ENCODE measurements at places on chromosomes 5 and 9.

DNA sequence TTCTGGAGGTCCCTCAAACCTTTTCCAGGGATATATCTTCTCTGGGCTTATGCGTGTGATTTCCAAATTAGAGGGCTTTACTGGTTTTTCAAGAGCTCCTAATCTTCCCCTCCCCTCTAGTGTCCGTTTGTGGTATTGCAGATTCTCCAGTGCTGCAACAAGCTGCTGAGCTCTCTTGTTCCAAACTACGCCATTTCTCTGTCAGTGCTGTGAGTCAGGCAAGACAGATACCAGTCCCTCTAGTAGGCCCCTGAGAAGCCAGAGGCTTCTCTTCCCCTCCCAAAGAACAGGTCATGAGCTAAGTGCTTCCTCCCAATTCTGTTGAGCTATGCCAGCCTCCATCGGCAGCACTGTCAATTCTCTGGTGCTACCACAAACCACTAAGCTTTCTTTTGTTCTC, 149.5 kb downstream of the FANCC start:
- DNase-seq: no peak

- no peak for DNase-seq
Measured at GRCh38 chr9:127683723-127684122, 23.1 kb upstream of the CFAP157 start.

DNA sequence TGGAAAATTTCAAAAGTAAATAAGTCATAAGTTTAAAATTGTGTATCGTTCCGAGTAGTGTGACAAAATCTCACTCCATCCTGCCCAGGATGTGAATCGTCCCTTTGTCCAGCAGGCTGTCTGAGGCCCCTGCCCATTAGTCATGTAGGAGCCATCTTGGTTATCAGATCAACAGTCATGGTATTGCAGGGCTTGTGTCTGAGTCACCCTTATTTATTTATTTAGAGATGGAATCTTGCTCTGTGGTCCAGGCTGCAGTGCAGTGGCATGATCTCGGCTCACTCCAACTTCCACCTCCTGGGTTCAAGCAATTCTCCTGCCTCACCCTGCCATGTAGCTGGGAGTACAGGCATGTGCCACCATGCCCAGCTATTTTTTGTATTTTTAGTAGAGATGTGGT, 30.2 kb downstream of the ITGA2 start:
- DNase-seq: no peak

DNA sequence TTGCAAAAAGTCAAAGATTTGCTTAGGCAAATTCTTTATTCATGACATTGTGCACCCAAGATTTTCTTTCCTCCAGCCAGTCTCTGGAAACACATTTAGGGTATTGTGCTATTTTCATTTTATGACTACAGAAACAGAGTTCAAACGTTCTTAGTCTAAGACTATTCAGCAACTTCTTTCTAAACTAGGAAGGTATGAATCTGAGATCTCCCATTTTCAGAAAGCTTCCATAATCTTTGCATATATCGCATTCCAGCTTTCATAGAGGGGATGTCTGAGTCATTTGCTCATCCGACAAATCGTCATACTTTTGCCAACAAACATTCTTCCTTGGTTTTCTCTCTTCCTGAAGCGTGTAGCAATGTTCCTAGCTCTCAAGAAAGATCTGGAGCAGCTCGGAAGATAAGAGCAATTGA, 1.6 kb upstream of the PAPPA start:
- DNase-seq: no peak

DNA sequence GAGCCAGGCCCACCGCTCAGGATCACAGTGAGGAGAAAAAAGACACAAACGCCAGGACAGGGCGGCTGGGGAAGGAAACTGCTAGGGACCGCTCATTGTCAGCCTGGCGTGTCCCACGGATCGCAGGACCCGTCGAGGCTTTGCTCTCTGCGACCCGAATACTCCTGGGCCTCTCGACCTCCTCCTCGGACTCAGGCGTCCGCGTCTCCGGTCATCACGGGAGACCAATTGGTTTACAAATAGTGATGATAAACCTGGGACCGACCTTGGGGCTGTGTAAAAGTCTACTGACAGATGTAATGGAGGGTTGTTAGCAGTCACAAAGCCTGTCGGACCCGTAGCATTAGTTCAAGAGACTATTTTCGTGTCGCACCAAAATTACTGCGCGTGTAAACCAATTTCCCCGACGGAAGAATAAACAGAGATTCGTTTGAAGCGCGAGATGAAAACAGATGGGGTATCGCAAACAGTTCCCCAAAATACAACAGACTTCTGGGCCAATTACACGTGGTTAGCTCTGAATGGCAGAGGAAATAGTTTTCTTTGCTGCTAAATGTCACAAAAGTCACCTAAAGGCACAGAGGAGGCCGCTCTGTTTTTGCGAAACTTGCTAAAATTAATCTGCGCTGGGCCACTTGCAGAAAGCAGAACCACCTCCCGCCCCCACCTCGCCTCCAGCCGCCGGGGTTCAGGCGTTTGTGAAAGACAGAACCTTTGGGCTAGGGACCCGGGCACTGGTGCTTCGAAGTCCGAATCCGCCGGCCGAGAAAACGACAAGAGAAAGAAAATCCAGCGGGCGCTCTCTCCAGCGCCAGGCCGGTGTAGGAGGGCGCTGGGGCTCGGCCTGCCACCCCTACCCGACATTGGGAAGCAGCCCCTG, 67.6 kb downstream of the FOXD1 start:
- DNase-seq: no peak

DNA sequence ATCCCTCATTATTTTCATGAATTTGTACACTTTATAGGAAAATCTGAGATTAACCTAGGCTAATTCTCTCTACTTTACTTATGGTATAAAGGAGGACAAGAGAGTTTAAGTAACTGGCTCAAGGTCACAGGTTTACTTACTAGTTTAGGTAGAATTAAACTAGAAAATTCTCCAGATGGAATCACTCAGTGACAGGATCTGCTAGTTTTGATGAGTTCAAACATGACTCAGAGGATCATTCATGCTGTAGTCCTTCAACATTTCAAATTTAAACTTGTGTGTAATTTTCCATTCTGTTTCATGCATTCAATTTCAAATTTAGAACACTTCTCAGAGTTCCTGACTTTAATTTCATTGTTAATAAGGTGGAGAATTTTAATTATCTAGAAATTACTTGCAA, 485.7 kb upstream of the TUSC1 start:
- peak; percentile 13 for DNase-seq

GRCh38 chr5:133891390-133891789, 77.0 kb downstream of the C5orf15 start:
- DNase-seq: no peak

DNA sequence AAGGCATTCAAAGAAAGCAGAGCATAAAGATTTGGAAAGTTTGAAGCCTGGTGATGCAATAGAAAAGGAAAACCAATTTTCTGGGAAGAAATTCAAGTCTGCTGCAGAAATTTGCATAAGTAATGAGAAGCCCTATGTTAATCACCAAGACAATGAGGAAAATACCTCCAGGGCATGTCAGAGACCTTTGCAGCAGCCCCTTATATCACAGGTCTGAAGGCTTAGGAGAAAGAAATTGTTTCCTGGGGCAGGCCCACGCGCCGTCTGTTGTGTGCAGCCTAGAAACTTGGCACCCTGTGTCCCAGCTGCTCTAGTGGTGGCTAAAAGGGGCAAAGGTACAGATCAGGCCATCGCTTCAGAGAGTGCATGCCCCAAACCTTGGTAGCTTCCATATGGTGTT, 495.3 kb upstream of the CDH6 start:
- no peak for DNase-seq

GRCh38 chr9:112200711-112201110, 25.6 kb upstream of the SUSD1 start:
- no peak for DNase-seq

DNA sequence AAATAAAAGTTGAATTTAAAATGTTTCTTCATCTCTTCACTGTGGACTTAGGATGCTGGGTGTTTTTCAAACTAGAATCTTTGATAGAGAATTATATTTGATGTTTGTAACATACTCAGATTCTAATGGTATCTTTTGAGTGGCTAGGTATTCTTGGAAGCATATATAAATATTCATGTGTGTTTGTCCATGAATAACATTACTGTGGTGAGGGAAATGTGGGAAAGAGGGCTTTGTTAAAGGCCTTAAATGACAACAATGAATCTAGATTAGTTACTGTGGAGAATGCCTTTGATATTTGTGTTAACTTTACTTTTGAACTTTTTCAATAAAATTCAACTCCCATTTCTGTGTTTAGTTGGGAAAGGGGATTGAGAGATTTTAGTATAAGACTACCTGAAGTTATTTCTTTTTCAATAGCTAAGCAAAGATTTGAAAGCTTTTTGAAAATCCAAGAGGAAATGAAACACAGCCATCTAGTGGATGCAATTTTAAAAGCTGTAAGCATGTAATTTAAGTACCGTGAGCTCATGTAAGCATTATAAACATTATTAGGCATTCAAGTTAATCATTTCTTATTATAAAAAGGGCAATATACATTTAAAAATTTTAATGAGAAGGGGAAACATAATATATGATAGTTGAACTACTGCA, 69.6 kb downstream of the CCDC171 start:
- DNase-seq: no peak

DNA sequence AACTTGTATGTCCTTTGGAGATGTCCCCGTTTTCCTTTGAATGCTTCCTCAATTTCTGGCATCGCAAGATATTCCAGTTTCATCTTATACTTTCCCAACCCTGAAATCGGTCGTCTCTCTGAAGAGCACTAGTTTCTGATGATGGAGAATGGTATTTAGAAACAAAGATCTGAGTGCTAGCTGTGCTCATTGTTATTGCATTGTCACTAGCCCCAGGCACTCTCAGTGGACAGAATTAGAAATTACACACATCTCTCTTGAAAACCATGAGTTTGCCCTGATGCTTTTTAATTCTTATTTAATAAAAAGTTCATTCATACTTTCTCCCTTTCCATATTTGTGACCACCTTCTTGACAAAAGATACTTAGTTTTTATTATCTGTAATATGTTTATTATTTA, 67.7 kb downstream of the C9orf152 start:
- DNase-seq: no peak

- no peak for DNase-seq
Measured at GRCh38 chr5:72283358-72283757, 36.7 kb downstream of the MRPS27 start.

GRCh38 chr9:114256827-114257328, 66.0 kb upstream of the ORM1 start:
- no peak for DNase-seq

DNA sequence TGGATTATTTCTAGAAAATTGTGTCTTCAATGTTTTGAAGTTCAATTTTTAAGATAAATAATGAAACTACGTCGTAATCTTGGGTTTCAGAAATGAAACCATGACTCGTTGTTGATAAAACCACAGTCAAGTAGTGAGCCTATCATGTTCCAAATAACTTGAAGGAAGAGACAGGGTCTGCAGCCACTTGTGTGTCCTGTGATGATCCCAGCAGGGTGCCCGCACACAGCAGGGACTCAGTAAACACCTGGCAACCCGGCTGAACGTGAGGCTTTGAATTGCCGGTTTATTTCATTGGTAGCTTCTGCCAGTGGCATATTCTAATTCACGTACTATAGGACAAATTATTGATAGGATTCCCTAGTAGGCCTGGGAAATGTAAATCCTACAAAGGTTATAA, 679.6 kb downstream of the IRX1 start:
- no peak for DNase-seq

DNA sequence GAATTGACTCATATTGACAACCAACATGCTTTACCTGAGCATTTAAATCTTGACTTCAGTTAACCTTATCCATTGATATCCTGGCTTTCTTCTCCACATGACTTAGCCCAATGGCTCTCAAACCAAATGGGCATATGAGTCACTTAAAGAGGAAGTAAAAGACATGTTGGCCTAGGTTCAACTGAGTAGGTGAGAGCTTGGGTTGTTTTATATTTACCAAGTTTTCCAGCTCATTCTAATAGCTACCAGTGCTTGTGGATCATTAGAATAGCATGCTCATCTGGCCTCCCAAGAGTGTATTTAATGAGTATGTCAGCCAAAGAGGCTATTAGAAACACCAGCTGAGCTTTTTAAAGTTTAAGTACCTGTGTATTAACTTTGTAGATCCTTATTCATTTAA, 1049.0 kb downstream of the PTPRD start:
- no peak for DNase-seq

DNA sequence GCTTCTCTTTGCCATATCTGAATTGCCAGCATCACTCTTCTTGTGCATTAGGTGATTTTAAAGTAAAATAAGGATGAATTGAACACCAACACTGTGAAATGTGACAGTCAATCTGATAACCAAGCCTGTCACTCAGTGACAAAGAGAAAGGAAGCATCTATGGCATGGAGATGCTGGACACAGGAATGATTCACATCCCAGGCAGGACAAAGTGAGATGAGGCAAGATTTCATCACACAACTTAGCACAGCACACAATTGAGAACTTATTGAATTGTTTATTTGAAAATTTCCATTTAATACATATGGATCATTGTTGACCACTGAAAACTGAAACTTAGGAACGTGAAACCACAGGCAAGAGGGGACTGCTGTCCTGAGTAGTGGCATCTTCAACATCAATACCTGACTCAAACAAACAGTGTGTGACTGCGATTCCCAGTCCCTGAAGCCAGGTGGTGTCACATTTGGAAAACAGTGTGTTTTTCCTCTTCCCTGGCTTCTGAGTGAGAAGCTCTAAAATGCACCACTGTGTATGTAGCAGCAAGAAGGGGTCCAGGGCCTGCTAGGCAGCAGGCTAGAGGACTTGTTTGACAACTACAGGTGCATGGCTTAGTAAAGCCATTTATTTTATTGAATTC, 10.7 kb downstream of the GAPT start:
- DNase-seq: no peak

DNA sequence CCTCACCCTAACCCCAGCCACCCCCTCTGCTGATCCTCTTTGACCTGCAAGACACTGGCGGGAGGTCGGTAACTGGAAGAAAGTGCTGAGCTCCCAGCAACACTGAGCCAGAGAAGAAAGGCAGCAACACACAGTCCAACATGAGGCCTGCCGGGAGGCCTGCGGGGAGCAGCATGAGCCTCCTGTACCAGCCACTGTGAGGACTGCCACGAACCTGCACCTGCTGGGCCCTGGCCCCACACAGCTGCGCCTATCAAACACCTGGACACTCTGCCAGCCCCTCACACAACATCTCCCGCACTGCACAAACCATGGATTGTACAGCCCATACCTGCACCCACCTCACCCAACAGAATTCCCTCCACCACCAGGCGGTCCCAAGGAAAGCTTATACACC, 18.3 kb downstream of the CAMK2A start:
- DNase-seq: no peak

DNA sequence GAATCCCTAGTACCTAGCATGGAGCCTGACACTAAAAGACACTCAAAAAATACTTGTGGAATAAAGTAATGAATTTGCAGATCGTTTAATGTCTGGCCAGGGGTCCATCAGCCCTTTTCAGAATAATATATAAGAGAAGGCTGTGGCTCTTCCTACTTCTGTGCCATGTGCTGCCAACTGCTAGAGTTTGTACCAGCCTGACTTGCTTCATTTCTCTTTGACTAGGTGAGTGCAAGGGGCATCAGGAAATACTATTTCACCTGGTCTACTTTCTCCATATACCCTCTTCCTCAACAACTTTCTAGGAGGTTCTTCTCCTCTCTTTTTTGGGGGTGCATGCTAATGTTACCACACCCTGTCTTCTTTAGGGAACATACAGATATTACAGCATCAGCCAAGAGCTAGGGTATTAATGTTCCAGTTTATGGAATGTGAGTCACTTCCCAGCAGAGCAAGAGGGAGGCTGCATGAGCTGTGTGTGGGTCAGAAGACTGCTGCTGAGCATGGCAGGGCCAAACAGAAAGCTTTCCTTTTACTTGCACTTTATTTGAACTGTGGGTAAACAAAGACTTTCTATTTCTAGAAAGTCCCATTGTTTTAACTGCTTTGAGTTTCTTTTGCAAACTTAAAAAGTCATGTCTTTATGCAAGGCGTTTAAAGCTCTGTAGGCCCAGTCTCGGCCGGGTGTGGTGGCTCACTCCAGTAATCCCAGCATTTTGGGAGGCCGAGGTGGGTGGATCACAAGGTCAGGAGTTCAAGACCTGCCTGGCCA, 158.9 kb downstream of the ADAMTSL1 start:
- DNase-seq: no peak

All from putamen (tissue), 1 donor.